ENCODE measurements at places on chromosomes 7 and 10.

GRCh38 chr7:87671-88070 is 104.7 kb upstream of the FAM20C start:
- DNase-seq, result no peak

GRCh38 chr7:123096434-123096833 is 100.9 kb upstream of the TAS2R16 start:
- DNase-seq, result no peak

GRCh38 chr10:88069338-88069737 is 205.9 kb downstream of the PTEN start:
- no peak for DNase-seq

- no peak for DNase-seq
These were observed 30.5 kb downstream of the KAT6B start for GRCh38 chr10:74856940-74857339.

DNA sequence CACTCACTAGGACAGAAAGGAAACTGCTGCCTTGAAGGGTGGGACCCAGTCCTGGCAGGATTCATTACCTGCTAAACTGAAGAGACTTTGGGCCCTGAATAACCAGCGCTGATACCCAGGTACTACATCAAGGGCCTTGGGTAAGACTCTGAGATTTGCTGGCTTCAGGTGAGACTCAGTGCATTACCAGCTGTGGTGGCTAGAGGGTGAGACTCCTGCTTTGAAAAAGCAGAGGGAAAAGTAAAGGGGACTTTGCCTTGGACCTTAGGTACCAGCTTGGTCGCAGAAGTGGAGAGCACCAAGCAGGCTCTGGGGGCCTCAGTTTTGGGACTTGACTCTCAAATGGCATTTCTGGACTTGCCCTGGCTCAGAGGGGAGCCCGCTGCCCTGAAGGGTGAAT is 673.3 kb downstream of the NXPH1 start:
- DNase-seq, result no peak

- no peak for DNase-seq
These were observed 196.1 kb downstream of the GRID1 start for GRCh38 chr10:86170255-86171108.

Measured in activated naive CD4-positive, alpha-beta T cell (primary cell).